ENCODE measurements at places on chromosomes 4 and X. TPM values are rescaled to one million over a fixed set of nuclear protein-coding genes. Genes with fewer than 3 reads are reported as not detected.

GRCh38 chr4:154807042-154807630 lies 26.1 kb downstream of the RBM46 start:
- DNase-seq, result no peak

- DNase-seq, result no peak
These were observed 279.1 kb upstream of the NRK start for GRCh38 chrX:105543283-105543682.

DNA sequence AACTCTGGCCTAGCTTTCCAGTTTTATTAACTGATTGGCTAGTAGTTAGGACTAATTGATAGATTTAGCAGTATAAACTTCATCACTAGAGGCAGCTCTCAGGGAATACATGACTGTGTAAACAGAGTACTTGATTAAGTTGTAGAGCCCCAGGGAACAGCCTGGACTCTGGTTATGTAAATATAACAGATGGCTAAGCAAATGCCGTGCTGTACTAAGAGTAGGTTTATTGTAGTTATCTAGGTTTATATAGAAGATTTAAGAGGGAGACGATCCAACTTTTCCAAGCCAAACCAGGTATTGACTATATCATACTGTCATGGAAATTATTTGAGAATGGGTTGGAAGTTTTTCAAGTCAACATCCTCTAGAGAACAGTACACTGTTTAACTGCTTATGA lies 463.4 kb upstream of the GRID2 start:
- no peak for DNase-seq

DNA sequence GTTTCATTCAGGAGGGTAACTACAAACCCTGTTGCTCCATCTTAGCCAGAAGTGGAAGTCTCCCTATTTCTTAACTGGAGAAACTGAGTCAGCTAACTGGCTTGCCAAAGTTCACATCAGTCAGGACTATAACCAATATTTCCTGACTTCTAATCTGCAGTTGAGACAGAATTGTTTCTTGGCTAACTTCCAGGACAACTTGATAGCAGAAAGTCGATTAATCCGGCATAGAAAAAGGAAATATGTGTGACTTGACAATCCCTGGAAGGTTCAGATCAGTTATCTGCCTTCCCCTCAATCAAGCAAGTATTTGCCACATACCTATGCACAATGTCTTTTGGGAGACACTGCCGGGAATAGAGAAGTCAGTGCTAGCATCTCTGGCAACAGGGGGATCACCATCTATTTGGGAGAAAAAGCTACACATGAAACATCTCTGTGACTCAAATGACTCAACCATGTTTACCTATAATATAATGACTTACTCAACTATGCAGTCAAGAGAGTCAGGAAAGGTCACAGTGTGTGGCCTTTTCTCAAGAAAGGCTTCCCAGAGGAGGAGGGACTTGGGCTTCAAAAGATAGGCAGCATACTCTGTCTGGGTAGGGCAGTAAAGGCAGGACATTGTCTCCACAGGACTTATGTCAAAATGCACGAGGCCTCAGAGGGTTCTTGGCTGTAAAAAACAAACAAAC lies 12.4 kb upstream of the LONRF3 start:
- no peak for DNase-seq

- DNase-seq, result no peak
These were observed 285.0 kb downstream of the SPANXN1 start for GRCh38 chrX:145532176-145532780.

DNA sequence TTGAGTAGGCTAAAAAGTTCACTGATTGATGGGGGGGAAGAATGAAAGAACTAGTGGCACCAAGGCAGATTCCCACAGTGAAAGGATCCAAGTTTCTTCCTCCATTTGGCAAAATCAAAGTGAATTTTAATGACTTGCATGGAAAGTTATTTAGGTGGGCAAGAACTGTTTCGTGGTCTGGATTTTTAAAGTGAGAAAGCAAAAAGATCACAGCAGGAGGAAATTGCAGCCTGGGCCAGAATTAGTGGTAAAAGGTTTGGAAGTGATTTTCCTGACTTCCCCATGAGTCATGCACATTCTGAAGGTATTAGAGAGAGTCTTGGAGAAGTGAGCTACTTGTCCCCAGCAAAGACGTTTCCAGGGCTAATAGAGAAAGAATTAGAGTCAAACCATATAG lies 207.8 kb downstream of the ANTXR2 start:
- DNase-seq, result no peak

DNA sequence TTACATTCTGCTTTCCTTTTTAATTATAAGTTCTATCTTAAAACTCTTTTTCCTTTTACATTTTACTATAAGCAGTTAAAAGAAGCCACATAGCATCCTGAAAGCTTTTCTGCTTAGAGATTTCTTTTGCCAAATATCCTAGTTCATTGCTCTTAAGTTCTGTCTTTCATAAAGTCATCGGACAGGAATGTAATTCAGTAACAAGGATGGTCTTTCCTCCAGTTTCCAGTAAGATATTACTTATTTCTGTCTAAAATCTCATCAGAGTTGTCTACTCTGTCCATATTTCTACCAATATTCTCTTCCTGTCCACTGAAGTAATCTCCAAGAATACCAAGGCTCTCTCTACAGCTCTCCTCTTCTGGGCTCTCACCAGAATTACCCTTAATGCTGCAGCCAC lies 37.5 kb upstream of the ADH1C start:
- no peak for DNase-seq

DNA sequence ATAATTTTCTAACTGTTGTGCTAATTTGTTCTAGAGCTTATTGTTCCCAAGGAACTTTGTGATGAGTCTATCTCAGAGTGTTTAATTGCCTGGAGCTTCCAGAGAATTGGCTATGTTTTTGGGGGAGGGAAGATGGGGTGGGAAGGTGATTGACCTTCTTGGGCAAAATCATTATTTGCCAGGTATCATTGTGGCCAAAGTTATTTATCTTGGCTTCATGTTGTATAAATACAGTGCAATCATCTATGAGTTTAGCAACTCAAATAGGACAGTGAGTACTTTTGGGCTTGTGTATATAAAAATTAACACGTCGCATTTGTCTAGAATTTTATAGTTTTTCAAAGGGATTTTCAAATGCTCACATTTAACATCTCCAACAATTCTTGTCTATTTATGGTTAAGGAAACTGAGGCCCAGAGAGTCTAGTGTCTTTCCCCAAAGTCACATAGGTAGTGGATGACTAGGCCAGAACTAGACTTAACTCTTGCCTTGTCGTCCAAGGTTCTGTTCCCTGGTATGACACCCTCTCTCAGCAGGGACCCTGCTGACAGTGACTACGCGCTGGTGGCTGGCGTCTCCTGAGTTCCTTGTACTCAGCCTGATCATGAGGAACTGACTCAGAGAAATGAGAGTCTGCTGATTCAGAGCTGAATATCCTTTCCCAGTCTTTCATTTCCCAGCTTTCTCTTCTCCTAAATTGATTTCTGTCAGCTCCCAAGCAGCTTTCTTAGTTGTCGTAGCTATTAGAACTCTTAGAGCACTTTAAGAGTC lies 27.7 kb downstream of the FNIP2 start:
- no peak for DNase-seq

GRCh38 chrX:68175562-68175961 lies 257.7 kb downstream of the OPHN1 start:
- no peak for DNase-seq

- DNase-seq, result no peak
These were observed 120.6 kb upstream of the LNX1 start for GRCh38 chr4:53711926-53712325.

DNA sequence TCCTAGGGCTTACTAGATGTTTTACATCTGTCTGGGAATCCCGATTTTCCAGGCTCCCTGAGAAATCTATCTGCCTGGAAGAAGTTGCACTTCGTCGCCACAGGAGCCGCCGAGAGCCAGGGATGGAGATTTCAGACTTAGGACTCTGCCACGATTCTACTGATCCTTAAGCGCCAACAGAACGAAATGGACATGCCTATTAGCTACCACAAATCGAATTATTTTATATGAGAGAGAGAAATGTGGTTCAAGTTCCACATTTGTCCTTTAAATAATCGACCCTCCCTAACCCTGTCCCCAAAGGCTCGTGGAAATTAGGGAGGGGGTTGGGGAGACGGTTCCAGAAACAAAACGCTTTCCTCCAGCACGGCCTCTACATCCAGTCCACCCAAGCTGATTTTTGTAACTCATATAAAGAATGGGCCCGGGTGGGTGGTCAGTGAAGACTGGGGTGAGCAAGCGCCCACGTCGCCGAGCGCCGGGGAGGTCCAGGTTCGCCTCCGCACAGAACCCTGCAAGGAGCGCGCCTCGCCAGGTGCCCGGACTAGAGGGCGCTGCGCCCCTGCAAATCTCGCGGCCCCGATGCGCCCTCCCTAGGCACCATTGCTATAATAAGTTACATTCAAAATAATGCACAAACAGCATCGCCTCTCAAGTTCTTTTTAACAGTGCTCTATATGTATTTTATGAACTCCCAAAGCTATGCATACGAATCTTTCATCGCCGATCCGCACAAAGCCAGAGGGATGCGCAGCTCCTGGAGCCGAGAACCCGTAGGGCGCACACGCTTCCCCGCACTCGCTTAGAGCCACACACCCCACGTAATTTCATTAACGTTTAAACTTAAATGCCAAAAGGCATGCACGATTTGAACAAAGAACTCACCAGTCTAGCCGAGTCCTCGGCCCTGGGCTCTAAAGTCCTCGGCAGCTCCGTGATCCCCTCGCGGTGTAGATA lies 2.1 kb upstream of the FAT1 start:
- DNase-seq, result peak; percentile 84

- DNase-seq, result no peak
These were observed 12.1 kb downstream of the LARP7 start for GRCh38 chr4:112649055-112649408.

- no peak for DNase-seq
These were observed 68.8 kb upstream of the BCOR start for GRCh38 chrX:40166582-40166981.

- no peak for DNase-seq
These were observed 907.1 kb downstream of the RPA4 start for GRCh38 chrX:97790850-97791249.

DNA sequence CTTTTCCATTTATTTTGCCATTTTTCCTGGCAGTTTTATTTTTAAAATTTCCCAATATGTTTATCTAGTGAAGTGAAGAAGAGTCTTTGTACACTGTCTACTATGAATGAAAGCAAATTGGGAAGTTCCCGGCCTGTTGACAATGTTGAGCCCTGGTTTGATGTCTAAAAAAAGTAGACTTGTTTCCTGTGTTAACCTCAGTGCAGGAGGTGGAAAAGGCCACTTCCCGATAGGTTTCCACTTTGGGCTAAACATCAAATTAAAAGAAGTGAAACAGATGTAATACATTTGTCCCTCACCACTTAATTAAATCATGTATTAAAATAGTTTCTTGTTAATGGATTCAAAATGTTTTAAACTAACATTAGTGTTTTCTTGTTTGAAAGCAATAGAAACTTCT lies 30.0 kb downstream of the BBS12 start:
- no peak for DNase-seq

DNA sequence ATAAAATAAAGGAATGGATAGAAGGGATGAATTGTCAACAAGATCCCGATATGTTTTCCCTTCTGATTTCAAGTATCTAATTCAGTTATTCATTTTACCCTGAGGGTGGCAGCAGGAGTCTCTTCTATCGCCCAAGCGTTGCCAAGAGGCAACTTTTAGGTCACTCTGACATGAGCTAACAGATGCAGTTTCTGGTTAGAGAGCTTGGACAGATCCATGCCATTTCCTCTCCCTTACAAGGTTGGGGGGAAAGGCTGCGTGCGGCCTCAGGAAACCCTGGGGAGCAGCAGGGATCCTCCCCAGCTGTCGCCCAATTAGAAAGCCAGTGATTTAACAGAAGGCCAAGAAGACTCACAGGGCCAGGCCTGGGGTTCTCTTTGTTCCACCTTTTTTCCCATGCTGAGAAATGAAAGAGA lies 35.3 kb upstream of the WAS start:
- peak; percentile 45 for DNase-seq

GRCh38 chr4:62170235-62170634 lies 970.1 kb downstream of the ADGRL3 start:
- DNase-seq, result no peak

GRCh38 chrX:23436875-23437274 lies 102.2 kb downstream of the PTCHD1 start:
- DNase-seq, result no peak

DNA sequence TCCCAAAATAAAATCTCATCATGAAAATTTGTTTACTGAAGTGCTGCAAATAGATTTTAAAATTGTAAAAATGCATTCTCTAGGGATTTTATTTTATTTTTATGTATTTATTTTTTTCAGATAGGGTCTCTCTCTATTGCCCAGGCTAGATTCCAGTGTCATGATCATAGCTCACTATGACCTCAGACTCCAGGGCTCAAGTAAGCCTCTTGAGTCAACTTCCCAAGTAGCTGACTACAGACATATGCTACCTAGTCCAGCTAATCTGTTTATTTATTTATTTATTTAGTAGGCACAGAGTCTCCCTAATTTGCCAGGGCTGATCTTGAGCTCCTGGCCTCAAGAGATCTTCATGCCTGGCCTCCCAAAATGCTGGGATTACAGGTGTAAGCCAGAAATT lies 317.7 kb upstream of the ANXA10 start:
- no peak for DNase-seq

PCYT1B gene
- total RNA-seq, result 0.78 TPM

RS1 gene
- total RNA-seq, result not detected

NXF2 gene
- total RNA-seq, result not detected

DOK7 gene
- total RNA-seq, result 4.5 TPM

DNAAF6 gene
- not detected for total RNA-seq

SMS gene
- total RNA-seq, result 48.9 TPM
